ENCODE measurements at places on chromosomes 3 and 15.

GRCh38 chr3:44762170-44762677 lies 630 bp downstream of the KIF15 start:
- no peak for DNase-seq

- DNase-seq, result no peak
Measured at GRCh38 chr3:27677565-27677964, 44.6 kb downstream of the EOMES start.

- DNase-seq, result no peak
Measured at GRCh38 chr3:179236669-179237301, 14.1 kb downstream of the KCNMB3 start.

- no peak for DNase-seq
Measured at GRCh38 chr3:31762097-31762764, 218.8 kb downstream of the OSBPL10 start.

GRCh38 chr3:26683902-26684301 lies 61.3 kb downstream of the LRRC3B start:
- DNase-seq, result no peak

- DNase-seq, result no peak
Measured at GRCh38 chr3:134628884-134629283, 21.9 kb downstream of the KY start.

- DNase-seq, result no peak
Measured at GRCh38 chr15:74799255-74799855, 13.3 kb upstream of the LMAN1L start.

DNA sequence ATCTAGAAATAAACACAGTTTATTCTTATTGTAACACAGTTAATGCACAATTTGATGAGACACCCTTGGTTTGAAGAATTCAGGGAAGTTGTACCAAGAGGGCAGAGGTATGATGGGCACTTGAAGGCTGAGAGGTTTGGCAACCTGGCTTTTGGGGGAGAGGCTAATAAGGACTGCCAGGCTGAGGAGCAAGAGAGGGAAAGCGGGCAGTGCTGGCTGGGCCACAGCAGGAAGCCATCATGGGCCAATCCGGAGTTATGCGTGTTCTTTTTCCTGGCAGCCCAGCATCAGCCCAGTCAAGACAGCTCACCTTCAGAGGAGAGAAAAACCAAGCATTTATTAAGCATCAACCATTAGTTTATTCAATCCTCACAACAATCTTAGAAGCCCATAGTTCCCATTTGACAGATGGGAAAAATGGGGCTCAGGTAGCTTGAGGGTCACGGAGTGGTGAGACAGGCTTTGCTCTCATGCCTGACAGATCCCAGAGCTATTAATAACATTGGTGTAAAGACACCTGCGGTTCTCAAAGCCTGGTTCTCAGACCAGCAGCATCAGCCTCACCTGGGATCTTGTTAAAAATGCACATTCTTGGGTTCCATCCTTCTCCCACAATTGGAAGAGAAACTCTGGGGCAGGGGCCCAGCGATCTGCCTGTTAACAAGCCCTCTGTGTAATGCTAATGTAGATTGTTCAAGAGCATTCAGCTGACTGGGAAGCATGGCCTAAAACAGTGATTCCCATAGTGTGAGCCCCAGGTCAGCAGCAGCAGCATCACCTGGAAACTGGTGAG lies 183.7 kb downstream of the NTRK3 start:
- no peak for DNase-seq

DNA sequence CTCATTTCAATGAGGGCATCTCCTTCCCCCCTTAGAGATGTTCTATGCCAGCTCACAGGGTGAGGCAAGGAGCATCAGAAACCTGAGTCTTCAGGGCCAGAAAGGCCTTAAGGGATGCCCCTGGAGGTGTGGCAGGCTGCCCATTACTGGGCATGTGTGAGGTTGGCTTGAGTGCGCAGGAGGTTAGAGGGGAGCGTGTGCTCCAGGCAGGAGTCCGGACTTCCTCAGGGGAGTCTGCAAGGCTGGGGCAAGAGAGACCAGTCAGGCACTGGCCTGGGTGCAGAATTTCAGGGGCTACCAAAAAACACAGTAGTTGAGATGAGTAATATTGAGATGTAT lies 1.9 kb downstream of the LOXL1 start:
- DNase-seq, result no peak

- DNase-seq, result no peak
Measured at GRCh38 chr3:101142160-101142559, 148.9 kb upstream of the ABI3BP start.

GRCh38 chr3:130662501-130662996 lies 84.1 kb downstream of the PIK3R4 start:
- no peak for DNase-seq

Measured in activated T-helper 1 cell treated with anti-CD3 and anti-CD28 coated beads, Interleukin-2, amount 50 U/mL, for 16 hours (primary cell).